HCEC 1CT (cell line): ENCODE measurements at places on chromosomes 12 and 14.

GRCh38 chr12:14191612-14192011 is 173.9 kb upstream of the ATF7IP start:
- no peak for DNase-seq

- peak; percentile 66 for DNase-seq
These were observed 19.3 kb downstream of the NFKBIA start for GRCh38 chr14:35385042-35385839.

DNA sequence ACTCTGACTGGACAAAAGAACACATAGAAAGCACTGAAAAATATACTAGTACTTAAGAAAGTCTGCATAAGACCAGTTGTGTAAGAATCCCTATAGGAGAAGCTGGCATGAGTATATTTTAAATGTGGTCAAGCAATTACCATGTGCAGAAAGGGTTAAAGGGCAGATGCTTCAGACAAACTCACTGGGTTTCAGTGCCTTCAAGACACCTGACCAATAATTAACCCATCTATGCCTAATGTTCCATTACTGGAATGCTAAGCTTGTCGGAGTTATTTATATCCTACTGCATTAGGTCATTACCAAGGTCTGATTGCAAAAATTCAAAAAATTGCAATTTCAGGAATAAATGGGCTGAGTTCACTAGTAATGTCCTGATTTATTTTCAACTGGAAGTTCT is 41.3 kb downstream of the HNRNPC start:
- no peak for DNase-seq

DNA sequence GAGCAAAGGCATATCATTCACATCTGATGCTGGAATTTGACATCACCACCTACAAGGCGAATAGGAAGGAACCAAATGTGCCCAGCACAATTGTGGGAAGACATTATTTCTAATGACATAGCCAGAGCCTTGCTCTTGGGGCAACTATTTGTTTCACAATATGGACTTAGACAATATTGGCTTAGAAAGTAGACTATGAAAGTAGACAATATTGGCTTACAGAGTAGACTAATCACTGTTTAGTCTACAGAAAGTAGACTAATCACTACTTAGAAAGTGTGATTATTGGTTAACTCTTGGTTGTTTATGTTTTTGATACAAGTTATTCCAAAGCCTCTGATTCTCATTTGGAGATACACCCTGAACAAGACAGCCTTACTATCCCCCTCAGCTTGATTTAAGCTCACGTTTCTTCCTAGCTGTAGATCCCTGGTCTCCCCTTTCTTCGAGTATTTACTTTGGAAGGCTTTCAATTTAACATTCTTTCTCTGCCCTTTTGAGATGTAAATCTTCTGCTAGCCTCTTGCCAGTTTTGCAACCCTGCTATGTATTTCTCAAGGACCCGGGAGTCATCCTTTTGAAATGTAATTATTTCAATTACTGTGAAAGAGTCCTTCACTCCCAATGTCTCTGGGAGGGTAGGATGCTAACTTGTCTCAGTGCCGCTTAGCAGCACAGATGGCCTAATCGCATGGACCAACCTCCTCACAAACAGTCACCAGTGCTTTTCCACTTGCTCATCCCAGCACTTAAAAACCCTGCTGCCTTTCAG is 843.2 kb downstream of the GALC start:
- peak; percentile 72 for DNase-seq

GRCh38 chr12:65667932-65668331 is 156.4 kb upstream of the HMGA2 start:
- DNase-seq = no peak

DNA sequence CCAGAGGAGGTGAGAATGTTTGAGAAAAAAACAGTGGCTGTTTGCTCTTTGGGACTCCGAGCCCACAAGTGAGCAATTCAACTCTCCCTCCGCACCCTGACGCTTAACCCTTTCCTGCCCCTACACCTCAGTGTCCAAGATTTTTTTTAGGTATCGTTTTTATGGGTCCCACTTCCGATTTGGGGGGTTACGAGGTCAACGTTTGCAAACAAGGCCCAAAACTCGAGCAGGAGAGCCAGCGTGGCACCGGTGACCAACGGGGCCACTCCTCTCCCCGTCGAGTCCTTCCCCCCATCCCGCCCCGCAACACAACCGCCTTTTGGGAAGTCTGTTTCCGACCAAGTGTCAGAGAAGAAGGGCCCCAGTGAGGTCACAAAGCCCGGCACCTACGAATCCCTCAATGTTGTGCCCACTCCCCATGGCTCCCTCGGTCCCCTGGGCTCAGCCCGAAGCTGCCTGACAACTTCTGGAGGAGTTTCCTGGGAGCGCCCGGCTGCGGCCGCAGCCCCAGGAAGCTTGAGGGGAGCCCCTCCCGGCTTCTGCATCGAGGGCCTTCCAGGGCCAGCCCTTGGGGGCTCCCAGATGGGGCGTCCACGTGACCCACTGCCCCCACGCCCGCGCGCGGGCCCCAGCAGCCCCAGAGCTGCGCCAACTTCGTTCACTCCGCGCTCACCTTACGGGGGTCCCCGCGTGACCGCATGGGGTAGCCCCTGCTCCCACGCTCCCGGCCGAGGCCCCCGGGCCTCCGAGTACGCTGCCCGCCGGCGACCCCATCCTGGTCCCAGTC is 1.2 kb downstream of the CDK2AP1 start:
- peak; percentile 22 for DNase-seq

- no peak for DNase-seq
These were observed 28.8 kb downstream of the TIMELESS start for GRCh38 chr12:56420411-56420810.

GRCh38 chr12:27785882-27786570 is 6.0 kb upstream of the MANSC4 start:
- peak; percentile 85 for DNase-seq

- DNase-seq = no peak
These were observed 66.1 kb downstream of the CHGA start for GRCh38 chr14:92988786-92989755.

GRCh38 chr14:79961197-79961596 is 250.1 kb downstream of the DIO2 start:
- DNase-seq = no peak

GRCh38 chr12:132766380-132767085 is 4.9 kb upstream of the ANKLE2 start:
- DNase-seq = no peak

- DNase-seq = no peak
These were observed 52.3 kb upstream of the USP44 start for GRCh38 chr12:95603351-95604145.

GRCh38 chr12:108297895-108298760 is 41.0 kb downstream of the CMKLR1 start:
- no peak for DNase-seq

- peak; percentile 55 for DNase-seq
These were observed 1.5 kb upstream of the LTA4H start for GRCh38 chr12:96036765-96037455.

DNA sequence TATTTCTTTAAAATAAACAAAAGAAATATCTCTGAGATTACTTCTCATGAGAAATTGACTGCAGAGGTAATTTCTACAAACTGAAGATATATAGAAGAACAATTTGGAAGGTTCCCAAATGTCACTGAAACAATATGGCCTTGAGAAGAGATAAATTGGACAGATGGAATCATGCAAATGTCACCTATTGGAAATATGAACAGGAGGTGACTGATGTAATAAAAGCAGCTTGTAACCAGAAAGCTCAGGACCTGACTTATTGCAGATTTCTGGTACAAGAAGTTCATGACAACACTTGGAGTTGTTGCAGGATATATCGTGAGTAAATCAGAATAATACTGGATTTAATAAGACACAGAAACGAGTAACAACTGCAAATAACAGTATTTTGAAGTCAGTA is 93.3 kb upstream of the TRHDE start:
- DNase-seq = no peak

DNA sequence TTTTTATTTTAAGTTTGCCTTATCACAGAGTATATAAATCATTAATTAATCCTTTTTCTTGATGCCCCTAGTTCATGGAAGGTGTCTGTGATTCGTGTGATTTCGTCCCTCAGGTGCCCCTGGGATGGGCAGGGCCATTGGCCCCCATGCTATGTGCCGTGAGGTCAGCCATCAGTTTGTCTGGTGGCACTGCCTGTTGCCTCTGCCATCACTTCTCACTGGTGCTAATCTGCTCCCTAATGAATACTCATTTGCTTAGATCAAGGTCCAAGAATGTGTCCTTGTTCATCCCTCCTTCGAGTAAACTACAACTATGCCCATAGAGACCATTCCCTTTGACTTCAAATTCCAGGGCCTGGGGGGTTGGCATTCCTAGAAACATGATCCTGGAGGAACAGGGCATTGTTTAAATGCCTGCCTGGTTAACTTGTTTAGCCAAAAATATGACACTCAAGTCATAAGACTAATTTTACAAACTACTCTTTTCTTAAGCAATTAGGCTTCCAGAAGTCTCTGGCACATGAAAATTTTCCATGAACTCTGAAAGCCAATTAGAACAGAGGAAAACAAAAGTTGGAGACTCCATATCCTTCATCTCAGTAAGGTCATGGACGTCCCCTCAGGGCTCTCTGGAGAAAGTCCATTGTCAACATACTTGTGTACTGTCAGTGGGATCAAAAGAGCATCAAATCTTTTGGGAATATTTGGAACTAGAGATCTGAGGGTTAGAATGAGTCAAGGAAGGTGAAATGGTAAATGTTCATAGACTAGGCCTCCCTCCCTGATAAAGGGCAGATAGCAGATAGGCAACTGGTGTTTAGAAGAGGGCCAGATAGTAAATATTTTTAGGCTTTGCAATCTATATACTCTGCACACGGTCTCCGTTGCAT is 90.9 kb upstream of the PLXNC1 start:
- no peak for DNase-seq

- DNase-seq = no peak
These were observed 48.6 kb upstream of the STAC3 start for GRCh38 chr12:57299514-57300016.

- DNase-seq = peak; percentile 97
These were observed 12.5 kb upstream of the MARK3 start for GRCh38 chr14:103372552-103373304.

DNA sequence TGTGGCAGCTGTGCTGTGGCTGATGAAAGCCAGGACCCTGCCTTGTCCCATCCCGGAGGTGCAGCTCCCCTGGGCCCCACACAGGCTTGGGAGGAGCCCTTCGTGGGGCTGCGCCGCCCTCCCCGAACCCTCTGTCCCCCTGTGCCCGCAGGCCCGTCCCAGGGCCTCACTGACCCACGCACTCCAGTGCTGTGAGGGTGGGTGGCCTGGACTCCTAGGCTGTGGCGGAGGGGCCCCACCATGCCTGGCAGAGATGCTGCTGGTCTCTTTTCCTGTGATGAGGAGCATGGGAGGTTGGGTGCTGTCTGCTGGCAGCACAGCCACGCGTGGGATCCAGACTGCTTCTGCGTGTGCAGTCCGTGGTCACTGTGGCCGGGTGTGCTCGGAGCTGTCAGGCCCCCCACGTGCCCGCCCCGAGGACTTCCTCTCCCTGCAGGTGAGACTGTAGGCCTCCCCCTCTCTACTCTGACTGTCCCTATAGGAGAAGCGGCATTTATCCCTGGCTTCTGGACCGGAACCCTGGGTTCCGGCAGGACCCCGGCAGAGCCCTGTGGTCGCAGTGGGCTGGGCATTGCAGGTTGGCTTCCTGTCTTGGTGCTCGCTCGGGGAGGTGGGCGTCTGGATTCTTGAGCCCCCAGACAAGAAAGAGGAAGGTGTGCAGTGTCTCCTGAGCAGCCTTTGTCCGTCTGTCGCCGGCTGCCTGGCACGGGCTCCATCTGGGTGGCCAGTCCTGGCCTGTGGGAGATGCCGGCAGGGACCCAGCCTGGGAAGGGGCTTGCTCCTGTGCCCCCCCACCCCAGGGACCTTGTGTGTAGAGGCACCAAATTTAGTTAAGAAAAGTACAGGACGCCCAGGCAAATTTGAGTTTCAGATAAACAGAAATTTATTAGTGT is 2.3 kb downstream of the MTA1 start:
- DNase-seq = no peak

DNA sequence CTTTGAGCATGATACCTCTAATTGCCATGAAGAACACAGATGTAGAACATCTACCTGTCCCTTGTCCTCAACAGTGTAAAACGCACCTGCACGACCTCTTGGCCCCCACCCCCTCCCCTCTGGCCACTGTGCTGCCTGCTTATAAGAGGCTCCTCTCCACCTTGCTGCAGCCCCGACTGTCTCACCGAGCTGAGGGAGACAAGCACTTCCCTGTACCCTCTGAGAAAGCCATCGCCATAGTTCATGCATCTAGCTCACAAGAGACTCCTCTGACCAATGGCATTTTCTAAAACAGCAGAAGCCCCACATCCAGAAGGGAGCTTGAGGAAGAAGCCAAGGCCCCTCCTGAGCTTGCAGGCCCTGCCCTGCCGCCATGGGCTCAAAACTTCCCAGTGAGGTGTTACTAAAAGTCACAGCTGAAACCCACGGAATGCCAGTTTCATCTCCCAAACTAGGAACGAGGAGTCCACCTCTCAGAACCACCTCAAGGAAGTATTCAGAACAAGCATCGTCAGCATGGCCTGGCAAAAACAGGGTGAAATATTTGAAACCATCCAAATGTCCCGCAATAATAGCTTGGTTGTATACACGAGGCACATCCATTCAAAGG is 21.5 kb upstream of the ANO2 start:
- DNase-seq = no peak

DNA sequence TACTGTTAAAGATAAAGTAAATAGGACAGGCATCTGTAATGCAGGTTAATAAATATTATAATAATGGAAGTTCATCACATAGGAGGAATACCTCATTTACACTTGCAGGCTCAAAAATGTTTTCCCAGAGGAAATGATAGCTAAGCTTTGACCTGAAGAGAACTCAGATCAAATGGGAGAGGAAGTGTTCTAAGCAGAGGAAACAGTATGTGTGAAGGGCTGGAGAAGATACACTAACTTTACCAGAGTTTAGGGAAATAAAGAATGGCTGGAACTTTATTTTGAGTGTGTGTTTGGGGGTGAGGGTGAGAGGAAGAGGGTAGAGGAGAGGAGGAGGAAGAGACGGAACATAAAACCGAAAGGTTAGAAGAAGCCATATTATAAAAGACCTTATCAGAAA is 34.0 kb upstream of the AP4S1 start:
- no peak for DNase-seq

DNA sequence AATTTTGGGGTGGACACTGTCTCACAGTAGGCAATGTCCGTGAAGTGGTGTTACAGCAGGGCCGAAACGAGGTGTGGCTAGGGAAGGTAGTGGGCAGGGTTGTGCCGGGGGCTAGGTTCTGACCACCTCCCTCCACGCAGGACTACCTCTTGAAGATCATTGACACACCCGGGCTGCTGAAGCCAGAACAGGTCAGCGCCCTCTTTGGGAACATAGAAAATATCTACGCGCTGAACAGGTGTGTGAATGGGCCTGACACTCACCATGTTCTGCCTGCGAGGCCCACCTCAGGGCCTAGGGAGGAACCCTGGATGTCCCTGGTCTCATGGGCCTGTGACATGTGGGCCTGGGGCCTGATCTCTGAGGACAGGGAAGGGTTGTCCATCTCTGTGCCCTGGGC is 24.6 kb downstream of the PLEKHG3 start:
- no peak for DNase-seq

- no peak for DNase-seq
These were observed 49.5 kb downstream of the ADGRD1 start for GRCh38 chr12:131003036-131003715.

- DNase-seq = no peak
These were observed 7.8 kb downstream of the IRAK3 start for GRCh38 chr12:66196806-66197205.

GRCh38 chr12:108565146-108565545 is 2.8 kb downstream of the ISCU start:
- DNase-seq = no peak
